ENCODE measurements at places on chromosomes 6 and 20.
A peak's percentile ranks its signal among the peaks of the same experiment; 100 is the strongest.

DNA sequence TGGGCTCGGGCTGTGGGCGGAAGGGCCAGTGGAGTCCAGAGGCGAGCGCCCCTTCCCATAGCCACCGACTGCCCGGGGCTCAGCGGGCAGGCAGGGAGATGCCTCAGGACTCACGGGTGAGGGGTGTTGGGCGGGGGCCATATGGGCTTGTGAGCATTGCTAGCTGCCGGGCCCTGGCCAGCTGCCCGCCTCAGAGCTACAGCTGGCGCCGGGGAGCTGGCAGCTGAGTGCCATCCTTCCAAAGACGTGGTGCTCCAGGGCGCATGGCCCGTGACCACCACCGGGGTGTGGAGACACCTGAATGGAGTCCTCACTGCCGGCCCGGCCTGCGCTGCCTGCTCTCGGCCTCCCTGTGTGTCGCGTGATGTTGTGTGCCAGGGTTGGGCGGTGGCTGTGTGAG lies 10.6 kb upstream of the RBBP8NL start:
- H3K27ac ChIP-seq = no peak overlapping the region
- peaks cover 23% of the 10 kb centered on the region for H3K27me3 ChIP-seq
- no peak overlapping the region for H3K4me3 ChIP-seq
- H3K36me3 ChIP-seq = no peaks in the 10 kb centered on the region
- no peaks in the 10 kb centered on the region for H3K4me1 ChIP-seq

DNA sequence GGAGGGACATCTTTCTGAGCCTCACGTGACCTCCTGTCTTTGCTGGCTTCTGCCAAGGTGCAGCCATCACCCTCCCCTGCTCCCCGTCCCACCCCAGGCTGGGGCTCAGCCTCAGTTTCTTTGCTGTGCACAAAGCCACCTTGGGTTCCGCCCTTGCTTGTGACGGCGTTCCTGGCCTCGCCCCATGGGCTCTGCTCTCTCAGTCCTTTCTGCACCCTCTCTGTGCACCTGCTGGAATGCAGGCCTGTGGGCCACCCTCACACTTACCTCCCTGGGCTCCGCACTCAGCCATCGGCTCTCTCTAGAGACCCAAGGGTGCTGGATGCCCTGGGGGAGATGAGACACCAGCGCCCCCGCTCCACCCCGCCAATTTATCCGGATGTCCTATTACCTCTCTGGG lies 28.3 kb downstream of the BANF2 start:
- H3K36me3 ChIP-seq = no peaks in the 10 kb centered on the region
- H3K4me3 ChIP-seq = no peak overlapping the region
- DNase-seq = no peak
- H3K27ac ChIP-seq = no peak overlapping the region

- no peak overlapping the region for H3K4me3 ChIP-seq
- no peaks in the 10 kb centered on the region for H3K36me3 ChIP-seq
- H3K27ac ChIP-seq = no peak overlapping the region
- DNase-seq = no peak
- H3K27me3 ChIP-seq = peaks cover 5% of the 10 kb centered on the region
These were observed 257.4 kb downstream of the MAFB start for GRCh38 chr20:40431611-40432010.

DNA sequence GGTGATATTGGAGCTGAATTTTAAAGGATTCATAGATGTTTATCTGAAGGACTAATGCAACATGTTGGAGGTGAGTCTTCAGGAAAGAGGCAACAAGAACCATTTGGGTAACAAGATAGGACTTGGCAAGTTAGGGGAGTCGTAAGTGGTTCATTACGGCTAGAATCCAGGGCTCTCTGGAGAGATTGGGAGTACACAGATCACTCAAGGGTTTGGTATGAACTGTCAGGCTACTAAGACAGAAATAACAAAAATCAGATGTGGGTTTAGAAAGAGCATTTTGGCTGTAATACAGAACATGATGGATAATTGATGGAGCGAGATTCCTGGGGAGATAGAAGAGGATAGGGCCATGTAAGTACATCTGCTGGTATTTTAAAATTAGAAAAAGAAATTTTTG lies 86.3 kb upstream of the ESR1 start:
- no peak overlapping the region for H3K27ac ChIP-seq
- H3K27me3 ChIP-seq = peaks cover 3% of the 10 kb centered on the region
- peaks cover 29% of the 10 kb centered on the region for H3K4me1 ChIP-seq
- no peaks in the 10 kb centered on the region for H3K36me3 ChIP-seq

DNA sequence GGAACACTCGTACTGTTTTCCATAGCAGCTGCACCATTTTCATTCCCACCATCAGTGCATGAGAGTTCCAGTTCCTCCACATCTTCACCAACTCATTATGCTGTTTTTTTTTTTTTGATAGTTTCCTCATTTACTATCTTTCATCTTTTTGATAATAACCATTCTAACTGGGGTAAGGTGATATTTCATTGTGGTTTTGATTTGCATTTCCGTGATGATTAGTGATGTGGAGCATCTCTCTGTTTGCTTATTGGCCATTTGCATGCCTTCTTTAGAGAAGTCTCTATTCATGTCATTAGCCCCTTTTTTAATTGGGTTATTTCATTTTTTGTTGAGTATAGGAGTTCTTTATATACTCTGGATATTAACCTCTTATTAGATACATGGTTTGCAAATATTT lies 25.9 kb downstream of the ACTR5 start:
- H3K4me1 ChIP-seq = peaks cover under 1% of the 10 kb centered on the region
- H3K27ac ChIP-seq = no peak overlapping the region
- H3K36me3 ChIP-seq = peaks cover 43% of the 10 kb centered on the region
- DNase-seq = no peak
- H3K27me3 ChIP-seq = no peaks in the 10 kb centered on the region

GRCh38 chr6:100300221-100300736 lies 164.4 kb downstream of the SIM1 start:
- no peaks in the 10 kb centered on the region for H3K36me3 ChIP-seq
- H3K4me1 ChIP-seq = no peaks in the 10 kb centered on the region
- no peak overlapping the region for H3K27ac ChIP-seq
- H3K4me3 ChIP-seq = no peak overlapping the region

GRCh38 chr6:144158133-144158532 lies 7.8 kb downstream of the STX11 start:
- H3K4me3 ChIP-seq = no peak overlapping the region
- peaks cover 52% of the 10 kb centered on the region for H3K36me3 ChIP-seq
- H3K27ac ChIP-seq = no peak overlapping the region
- no peak for DNase-seq
- H3K4me1 ChIP-seq = peaks cover 38% of the 10 kb centered on the region

DNA sequence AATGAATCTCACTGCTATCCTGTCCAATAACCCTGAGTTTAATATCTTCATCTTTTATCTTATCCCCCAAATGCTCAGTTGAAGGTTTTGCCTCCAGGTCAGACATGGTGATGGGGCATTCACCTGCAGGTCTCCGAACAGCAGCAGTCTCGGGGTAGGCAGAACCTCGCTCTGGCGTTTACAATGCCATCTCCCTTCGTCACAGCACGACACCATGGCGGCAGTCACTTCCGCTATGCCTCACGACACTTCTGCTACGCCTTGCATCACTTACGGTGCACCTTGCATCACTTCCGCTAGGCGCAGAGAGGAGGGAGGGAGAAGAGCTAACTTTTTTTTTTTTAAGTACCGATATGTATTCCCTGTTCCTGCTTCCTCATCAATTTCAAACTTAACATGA lies 194.9 kb downstream of the BCAS1 start:
- no peaks in the 10 kb centered on the region for H3K36me3 ChIP-seq
- no peak overlapping the region for H3K4me3 ChIP-seq
- H3K27me3 ChIP-seq = no peaks in the 10 kb centered on the region
- H3K4me1 ChIP-seq = peaks cover 29% of the 10 kb centered on the region
- DNase-seq = no peak
- no peak overlapping the region for H3K27ac ChIP-seq

GRCh38 chr6:152984513-152984872 lies 1.7 kb upstream of the FBXO5 start:
- H3K36me3 ChIP-seq = peaks cover 43% of the 10 kb centered on the region
- H3K4me1 ChIP-seq = peaks cover 30% of the 10 kb centered on the region
- H3K27ac ChIP-seq = peak overlapping the region; percentile 100
- no peak for DNase-seq
- peak overlapping the region; percentile 97 for H3K4me3 ChIP-seq

DNA sequence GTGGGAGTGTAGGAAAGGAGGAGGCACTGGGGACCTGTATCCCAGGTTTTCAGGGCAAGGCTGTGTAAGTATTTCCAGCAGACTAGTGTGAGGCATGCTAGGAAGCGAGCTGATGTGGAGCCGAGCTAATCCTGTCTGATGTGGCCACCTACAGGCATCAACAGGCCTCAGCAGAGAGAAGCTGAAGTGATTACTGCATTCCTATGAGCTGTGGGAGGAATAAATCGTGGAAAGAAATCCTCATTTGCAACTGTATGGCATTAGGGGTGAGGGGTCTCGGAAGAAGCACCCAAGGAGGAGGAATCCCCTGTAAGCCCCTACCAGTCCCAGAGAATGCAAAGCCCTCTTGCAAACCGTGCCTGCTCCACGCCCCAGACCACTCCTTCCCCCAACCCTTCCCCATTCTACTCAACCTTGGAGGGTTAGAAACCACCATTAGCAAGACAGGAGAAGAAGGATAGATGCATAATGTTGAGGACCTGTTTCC lies 41.6 kb downstream of the C6orf15 start:
- H3K36me3 ChIP-seq = no peaks in the 10 kb centered on the region
- H3K4me1 ChIP-seq = no peaks in the 10 kb centered on the region
- H3K4me3 ChIP-seq = no peak overlapping the region
- H3K27me3 ChIP-seq = no peaks in the 10 kb centered on the region

DNA sequence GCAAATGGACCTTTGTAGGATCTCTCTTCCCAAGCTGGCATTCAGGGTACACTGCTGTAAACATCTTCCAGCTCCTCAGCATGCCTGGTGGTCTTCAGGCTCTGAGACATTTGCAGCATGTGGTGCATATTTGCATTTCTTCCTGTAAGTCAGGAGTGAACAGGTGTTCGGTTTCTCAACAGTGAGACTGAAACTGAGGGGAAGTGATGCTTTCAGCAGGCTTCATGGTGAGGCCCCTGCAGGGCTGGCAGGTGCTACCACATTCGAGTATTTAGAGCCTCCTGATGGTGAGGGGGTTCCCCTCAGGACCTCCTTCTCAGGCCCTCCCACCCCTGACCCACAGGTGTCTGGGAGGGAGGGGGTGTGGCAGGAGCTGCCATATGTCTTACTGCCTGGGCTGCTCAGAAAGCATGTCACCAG lies 15.1 kb downstream of the MYBL2 start:
- H3K27me3 ChIP-seq = no peaks in the 10 kb centered on the region
- H3K27ac ChIP-seq = no peak overlapping the region
- H3K4me1 ChIP-seq = peaks cover 12% of the 10 kb centered on the region
- H3K4me3 ChIP-seq = no peak overlapping the region
- peaks cover 26% of the 10 kb centered on the region for H3K36me3 ChIP-seq

- H3K27ac ChIP-seq = no peak overlapping the region
- H3K4me3 ChIP-seq = no peak overlapping the region
- peaks cover 2% of the 10 kb centered on the region for H3K36me3 ChIP-seq
These were observed 167.1 kb upstream of the ATXN1 start for GRCh38 chr6:16928387-16928786.

DNA sequence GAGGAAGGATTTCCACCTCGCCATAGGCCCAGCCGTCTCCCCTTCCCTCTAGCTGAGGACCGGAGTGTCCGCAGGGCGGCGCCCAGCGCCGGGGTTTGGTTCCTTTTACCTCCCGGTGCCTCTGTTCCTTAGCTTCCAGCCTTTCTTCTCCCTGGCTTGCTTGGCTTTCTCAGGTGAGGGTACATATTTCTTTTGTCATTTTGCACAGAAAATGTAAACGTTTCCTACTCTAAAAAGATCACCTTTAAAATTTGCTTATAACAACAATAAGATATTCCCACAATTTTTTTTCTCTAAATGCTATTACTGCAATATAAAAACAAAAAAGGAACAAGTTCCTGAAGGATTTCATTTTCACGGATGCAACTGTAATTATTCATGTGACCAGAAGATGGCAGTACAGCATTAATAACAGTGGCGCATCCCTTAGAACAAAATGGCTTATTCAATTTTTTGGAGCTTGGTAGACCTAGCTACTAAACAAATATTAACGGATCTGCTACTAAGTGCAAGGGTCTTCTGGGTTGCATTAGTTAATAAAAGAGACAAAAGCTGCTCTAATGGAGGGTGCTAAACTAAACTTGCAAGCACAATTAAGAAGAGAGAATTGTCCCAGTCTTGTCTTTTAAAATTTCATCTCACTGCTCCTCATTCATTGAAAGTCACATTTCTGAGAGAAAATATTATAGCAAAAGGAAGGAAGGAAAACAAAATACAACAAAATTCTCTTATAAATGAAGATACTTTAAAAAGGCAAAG lies 172.9 kb downstream of the ADGRG6 start:
- no peak overlapping the region for H3K27ac ChIP-seq
- H3K27me3 ChIP-seq = peaks cover 2% of the 10 kb centered on the region
- no peak for DNase-seq
- H3K4me1 ChIP-seq = no peaks in the 10 kb centered on the region
- H3K36me3 ChIP-seq = no peaks in the 10 kb centered on the region

Measured in activated CD4-positive, alpha-beta memory T cell treated with anti-CD3 and anti-CD28 coated beads for 36 hours (primary cell).